Immature natural killer cell (primary cell): ENCODE measurements at places on chromosomes 2 and 18. TPM values are rescaled to one million over a fixed set of nuclear protein-coding genes. Genes with fewer than 3 reads are reported as not detected.

Gene EFHD1
- polyA plus RNA-seq, result not detected

Gene HOXD9
- polyA plus RNA-seq, result not detected

Gene POLR1A
- polyA plus RNA-seq, result 7.2 TPM

Gene NCKAP5
- polyA plus RNA-seq, result not detected

Gene MYO5B
- polyA plus RNA-seq, result 0.04 TPM

Gene ATP6V1B1
- polyA plus RNA-seq, result not detected

Gene IGFBP5
- polyA plus RNA-seq, result not detected

Gene SKA1
- polyA plus RNA-seq, result 1.2 TPM

Gene EFR3B
- polyA plus RNA-seq, result not detected

Gene ALPI
- not detected for polyA plus RNA-seq

Gene LGALSL
- polyA plus RNA-seq, result 0.80 TPM

Gene CD28
- polyA plus RNA-seq, result 0.37 TPM

Gene FEV
- not detected for polyA plus RNA-seq

Gene CD8B
- polyA plus RNA-seq, result 5.5 TPM

Gene SIX2
- polyA plus RNA-seq, result not detected

Gene CNDP2
- 117 TPM for polyA plus RNA-seq

Gene PEX13
- polyA plus RNA-seq, result 9.1 TPM

Gene ANKRD29
- 0.59 TPM for polyA plus RNA-seq

Gene FTCDNL1
- 2.8 TPM for polyA plus RNA-seq

Gene ALKAL2
- 4.1 TPM for polyA plus RNA-seq

Gene C18orf54
- polyA plus RNA-seq, result not detected

Gene IL37
- polyA plus RNA-seq, result not detected
